Thyroid gland (tissue), 4 donors: ENCODE measurements at places on chromosomes 12 and 14.

DNA sequence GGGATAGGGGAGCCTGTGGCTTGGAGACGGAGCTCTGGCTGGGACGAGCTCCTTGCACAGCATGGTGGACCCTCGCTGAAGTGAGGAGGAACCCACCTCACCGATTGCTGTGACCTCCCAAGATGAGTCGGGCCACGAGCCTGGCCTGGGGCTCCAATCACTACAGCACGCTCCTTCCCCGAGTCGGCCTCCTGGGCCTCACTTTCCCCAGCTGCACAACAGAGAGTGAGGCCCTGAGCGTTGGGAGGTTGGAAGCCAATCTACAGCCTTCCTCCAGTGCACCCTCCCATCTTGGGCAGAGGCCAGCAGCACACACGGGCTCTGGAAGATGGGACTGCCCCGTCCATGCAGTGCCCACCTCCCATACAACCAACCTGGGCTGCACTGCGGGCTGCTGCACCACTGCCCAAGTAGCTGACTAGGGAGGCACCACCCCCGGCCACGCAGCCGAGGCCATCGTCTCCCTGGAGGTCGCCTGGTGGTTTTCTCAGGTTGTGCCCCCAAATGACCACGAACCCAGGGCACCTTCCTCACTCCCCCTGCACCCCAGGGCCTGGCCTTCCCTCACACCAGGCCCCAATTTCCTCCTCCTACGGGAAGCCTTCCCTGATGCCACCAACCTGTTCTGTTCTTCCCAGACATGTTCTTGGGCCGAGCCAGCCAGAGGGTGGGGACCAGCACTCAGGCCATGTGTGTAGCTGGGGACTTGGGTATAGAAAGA lies 152.3 kb upstream of the C14orf180 start:
- no peak overlapping the region for H3K4me3 ChIP-seq
- H3K36me3 ChIP-seq: no peaks in the 10 kb centered on the region
- no peaks in the 10 kb centered on the region for H3K27me3 ChIP-seq
- no peak for DNase-seq

DNA sequence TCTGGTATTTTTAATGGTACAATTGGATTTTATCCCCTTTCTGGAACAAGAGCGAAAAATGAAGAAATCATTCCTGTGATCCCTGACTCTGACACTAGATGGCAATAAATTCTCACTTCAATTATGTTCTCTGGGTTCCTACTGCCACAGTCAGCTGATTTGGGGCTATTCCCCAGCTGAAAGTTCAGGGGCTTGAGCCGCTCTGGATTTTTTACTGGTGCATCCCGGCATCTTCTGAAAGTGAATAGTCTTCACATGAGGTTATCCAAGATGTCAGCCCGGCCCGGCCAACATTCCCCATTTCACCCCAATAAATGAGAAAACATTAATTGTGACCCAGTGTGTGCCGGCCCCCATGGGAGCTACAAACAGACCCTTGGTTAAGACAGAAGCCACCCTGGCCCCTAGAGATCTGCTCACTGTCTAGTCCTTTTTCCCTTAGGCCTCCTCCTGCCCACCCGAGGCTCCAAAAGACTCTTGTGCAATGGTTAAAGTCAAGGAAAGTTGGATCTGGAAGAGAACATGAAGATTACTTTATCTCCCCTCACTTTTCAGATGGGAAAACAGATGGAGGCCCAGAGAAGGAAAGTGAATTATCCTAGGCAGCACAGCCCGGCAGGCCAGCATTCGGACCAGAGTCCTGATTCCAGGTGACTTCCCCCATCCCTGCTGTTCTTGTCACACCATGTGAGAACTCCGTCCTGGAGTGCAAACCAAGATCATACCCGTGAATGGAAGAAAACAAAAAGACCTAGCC lies 20.8 kb downstream of the CKAP4 start:
- peak; percentile 18 for DNase-seq
- H3K4me3 ChIP-seq: no peak overlapping the region
- H3K36me3 ChIP-seq: no peaks in the 10 kb centered on the region
- no peak overlapping the region for H3K27ac ChIP-seq
- peaks cover 11% of the 10 kb centered on the region for H3K4me1 ChIP-seq
- no peaks in the 10 kb centered on the region for H3K27me3 ChIP-seq

DNA sequence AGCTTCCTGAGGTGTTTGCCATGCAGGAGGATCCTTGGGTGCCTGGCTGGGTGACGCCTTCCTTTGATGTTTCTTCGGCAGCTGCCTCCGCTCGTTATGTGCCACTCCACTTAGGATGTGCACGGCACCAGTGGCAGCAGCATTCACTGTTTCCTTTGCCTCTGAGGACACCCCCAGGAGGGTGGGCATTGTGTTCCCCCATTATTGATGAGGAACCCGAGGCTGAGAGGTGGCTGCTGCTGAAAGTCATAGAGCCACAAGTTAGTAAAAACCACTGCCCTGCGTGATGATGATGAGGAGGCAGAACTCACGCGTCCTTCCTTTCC lies 41.2 kb downstream of the EP400 start:
- no peak for DNase-seq
- no peak overlapping the region for H3K4me3 ChIP-seq
- no peaks in the 10 kb centered on the region for H3K27me3 ChIP-seq
- no peak overlapping the region for H3K27ac ChIP-seq
- no peaks in the 10 kb centered on the region for H3K4me1 ChIP-seq

DNA sequence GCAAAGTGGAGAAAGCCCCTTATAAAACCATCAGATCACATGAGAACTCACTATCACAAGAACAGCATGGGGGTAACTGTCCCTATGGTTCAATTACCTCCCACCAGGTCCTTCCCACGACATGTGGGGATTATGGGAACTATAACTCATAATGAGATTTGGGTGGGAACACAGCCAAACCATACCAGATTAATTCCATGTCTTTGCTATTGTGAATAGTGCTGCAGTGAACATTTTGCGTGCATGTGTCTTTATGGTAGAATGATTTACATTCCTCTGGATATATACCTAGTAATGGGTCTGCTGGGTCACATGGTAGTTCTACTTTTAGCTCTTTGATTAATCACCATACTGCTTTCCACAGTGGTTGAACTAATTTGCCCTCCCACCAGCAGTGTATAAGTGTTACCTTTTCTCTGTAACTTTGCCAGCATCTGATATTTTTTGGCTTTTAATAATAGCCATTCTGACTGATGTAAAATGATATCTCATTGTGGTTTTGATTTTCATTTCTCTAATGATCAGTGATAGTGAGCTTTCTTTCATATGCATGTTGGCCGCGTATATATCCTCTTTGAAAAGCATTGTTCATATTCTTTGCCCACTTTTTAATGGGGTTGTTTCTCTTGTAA lies 29.7 kb upstream of the SAV1 start:
- no peaks in the 10 kb centered on the region for H3K4me1 ChIP-seq
- H3K27me3 ChIP-seq: no peaks in the 10 kb centered on the region
- no peaks in the 10 kb centered on the region for H3K36me3 ChIP-seq
- no peak overlapping the region for H3K4me3 ChIP-seq
- DNase-seq: no peak
- H3K27ac ChIP-seq: no peak overlapping the region

DNA sequence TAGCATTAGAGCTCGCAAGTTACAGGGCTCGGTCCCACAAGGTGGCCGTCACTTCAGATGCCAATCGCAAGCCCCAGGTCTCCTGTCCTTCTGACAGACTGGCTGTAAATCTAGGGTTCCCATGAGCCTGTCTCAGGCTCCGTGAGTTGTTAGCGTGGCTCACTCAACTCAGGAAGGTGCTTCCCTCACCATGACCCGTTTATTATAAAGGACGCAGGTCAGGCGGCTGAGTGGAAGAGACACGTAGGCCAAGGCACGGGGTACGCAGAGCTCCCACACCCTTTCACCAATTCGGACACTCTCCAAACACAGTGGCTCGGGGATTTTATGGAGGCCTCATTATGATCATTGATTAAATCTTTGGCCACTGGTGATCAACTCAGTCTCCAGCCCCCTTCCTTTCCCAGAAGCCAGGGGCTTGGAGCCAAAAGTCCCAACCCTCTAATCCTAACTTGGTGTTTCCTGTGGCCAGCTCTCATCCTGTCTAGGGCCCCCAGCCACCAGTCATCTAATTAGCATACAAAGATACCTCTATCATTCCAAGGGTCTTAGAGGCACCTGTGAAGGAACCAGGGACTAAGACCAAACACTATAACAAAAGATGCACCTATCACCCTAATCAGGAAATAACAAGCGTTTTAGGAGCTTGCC lies 25.8 kb upstream of the LRTM2 start:
- H3K4me1 ChIP-seq: peaks cover 36% of the 10 kb centered on the region
- H3K27me3 ChIP-seq: no peaks in the 10 kb centered on the region
- H3K36me3 ChIP-seq: no peaks in the 10 kb centered on the region
- no peak overlapping the region for H3K4me3 ChIP-seq

DNA sequence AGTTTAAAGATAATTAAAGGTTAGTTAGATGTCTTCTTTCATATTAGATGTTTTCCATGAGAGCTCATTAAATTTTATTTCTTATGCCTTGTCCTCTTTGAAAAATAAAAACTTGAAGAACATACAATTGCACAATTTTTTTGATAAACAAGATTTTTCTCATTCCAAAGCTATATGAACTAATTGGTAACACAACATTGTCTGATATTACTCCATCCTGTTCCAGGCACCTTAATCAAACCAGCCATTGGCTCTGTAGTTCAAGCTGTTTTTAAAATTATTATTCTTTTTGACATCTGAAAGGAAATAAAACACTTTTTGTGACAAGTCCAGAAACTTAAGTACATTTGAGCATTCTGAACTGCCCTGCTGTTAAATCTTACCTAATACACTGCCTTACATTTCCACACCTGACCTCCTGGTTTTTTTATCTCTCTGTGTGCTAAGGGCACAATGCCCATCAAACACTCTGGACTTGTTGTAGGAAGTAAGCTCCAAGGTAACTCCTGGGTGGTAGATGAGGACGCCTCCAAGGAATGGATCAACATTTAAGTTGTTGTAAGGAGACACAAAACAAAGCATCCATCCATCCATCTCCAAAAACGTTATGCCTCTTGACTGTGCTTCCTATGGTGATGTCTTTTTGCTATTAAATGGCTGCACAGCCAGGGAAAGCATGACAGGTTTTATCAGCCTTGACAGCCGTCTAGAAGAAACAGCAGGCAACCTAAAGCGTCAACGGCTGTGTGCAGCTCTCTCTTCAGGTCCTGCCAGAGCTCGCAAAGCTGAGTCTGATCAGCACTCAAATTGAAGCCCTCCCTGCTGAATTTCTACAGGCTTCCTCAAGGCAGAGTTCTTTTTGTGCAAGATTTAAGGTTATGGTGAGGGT lies 449.9 kb upstream of the FLRT2 start:
- H3K27ac ChIP-seq: no peak overlapping the region
- no peaks in the 10 kb centered on the region for H3K36me3 ChIP-seq
- H3K4me3 ChIP-seq: no peak overlapping the region

DNA sequence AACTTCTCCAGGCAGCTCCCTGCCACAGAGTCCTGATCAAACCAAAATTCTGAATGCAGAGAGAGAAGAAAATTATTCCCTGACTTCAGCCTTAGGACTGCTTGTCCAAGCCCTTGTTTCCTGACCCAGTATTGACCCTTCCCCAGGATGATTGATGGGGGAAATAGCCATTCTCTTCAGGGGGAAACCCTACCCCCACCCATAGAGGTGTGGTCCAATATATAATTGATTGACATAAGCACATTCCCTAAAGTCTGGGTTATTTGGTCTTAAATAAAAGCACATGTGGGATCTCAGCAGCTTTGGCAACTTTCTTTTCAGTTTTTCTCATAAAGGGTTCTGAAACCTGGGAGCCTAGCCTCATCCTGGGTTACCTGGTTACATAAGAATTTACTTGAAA lies 201.2 kb upstream of the DDHD1 start:
- H3K4me3 ChIP-seq: no peak overlapping the region
- no peaks in the 10 kb centered on the region for H3K4me1 ChIP-seq
- no peak overlapping the region for H3K27ac ChIP-seq
- no peak for DNase-seq
- H3K36me3 ChIP-seq: no peaks in the 10 kb centered on the region

DNA sequence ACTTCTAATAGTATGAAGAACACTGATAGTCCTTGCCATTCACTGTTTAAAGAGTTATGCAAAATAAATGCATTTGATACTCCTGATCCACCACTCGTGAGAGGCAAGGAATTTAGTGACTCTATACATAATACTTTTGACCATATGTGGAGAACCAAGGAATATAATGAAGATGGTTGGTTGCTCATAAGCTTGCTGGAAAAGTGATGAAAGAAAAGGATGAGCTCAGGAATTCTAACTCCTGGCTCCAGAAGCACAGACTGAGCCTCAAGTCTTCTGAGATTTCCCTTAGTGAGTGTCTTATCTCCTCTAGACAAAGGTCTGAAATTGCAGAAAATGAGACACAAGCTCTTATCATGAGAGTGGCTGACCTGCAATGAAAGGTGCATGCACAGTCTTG lies 57.1 kb upstream of the KRAS start:
- H3K36me3 ChIP-seq: no peaks in the 10 kb centered on the region
- H3K4me1 ChIP-seq: no peaks in the 10 kb centered on the region
- no peak overlapping the region for H3K27ac ChIP-seq
- no peaks in the 10 kb centered on the region for H3K27me3 ChIP-seq

DNA sequence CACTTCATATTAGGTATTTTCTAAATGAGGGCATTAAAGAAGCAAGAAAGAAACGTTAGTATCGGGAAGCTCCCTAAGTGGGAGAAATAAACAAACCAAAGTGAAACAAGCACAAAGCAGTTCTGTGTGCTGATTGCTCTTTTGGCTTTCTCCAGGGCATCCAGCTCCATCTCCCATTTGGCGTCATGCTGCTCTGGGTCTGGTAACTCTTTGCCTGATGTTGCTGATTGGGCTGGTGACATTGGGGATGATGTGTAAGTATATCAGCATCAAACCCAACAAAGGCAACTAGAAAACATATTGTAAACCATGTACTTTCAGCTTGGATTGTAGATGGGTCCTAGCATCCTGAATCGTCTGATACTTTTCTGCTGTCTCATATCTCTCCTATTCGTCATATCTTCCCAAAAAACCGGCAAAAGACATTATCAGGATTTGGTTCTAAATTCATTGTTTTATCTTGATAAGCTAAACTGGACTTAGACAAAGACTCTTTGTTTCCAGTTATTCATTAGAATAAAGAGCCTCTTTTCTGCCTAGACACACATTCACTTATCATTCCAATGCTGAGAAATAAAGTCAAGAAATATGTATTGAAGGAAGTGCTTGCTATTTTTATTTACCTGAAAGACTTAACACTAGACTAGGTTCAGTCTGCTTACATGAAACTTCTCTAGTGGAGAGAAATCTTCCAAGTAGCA lies 2.4 kb downstream of the CLEC12B start:
- no peaks in the 10 kb centered on the region for H3K27me3 ChIP-seq
- H3K27ac ChIP-seq: no peak overlapping the region
- H3K36me3 ChIP-seq: no peaks in the 10 kb centered on the region
- H3K4me1 ChIP-seq: no peaks in the 10 kb centered on the region
- H3K4me3 ChIP-seq: no peak overlapping the region
- DNase-seq: no peak
